ENCODE measurements at places on chromosomes 12 and 14.

DNA sequence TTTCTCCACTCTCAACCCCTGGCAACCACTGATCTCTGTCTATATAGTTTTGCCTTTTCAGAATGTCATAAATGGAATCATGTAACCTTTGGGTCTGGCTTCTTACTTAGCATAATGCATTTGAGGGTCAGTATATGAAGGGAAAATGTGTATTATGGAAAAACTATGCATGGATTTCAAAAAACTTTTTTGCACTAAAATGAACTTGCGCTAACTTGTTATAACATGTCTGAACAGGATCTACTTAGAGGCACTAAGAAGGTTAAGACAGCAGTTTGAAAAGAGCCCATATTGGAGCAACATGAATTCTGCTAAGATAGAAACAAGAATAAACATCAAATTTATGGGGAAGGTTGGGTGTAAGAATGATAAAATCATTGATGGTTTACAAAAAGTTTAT is 29.1 kb downstream of the SLC39A9 start:
- no peak for DNase-seq

- DNase-seq = no peak
Measured at GRCh38 chr12:99960311-99960710, 24.4 kb downstream of the ANKS1B start.

- no peak for DNase-seq
Measured at GRCh38 chr14:99736603-99737371, 52.7 kb downstream of the CYP46A1 start.

- DNase-seq = no peak
Measured at GRCh38 chr14:77478796-77479195, 19.8 kb downstream of the ISM2 start.

GRCh38 chr14:58479975-58480374 is 52.5 kb downstream of the KIAA0586 start:
- no peak for DNase-seq

GRCh38 chr14:102545461-102546265 is 36.1 kb upstream of the ANKRD9 start:
- DNase-seq = no peak

GRCh38 chr14:103225062-103225461 is 101.8 kb downstream of the TNFAIP2 start:
- DNase-seq = no peak

GRCh38 chr12:114512351-114512750 is 106.4 kb upstream of the TBX5 start:
- no peak for DNase-seq

DNA sequence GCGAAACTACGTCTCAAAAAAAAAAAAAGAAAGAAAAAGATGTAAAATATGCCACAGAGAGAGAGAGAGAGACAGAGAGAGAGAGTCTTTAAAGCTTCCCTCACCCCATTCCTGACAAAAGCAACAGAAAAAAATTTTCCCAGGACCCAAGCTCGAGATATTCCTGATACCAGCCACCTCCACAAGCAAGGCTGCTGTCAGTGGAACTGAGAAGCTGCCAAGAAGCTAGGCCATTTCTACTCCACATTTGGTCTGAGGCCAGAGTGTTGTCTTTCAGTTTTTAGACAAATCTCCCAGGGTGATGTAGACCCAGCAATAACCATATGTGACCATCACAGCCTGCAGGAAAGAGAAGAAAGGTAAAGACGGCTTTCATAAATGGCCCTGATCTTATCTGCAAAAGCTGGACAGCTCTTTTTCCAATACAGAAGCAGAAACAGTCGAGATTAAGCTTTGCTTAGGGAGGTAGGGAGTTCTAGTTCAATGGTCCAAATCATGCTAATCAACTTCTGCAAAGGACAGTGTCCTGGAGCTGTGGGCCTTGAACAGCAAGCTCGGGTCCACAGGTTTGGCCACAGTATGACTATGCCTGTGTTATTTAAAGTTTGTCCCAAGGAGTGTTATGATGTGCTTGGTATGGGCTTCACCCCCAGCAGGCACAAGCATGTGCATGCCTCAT is 130.3 kb upstream of the NUDT4 start:
- DNase-seq = no peak

GRCh38 chr14:90253826-90254225 is 2.5 kb upstream of the PSMC1 start:
- no peak for DNase-seq

- no peak for DNase-seq
Measured at GRCh38 chr14:65492266-65492665, 79.7 kb downstream of the FUT8 start.

DNA sequence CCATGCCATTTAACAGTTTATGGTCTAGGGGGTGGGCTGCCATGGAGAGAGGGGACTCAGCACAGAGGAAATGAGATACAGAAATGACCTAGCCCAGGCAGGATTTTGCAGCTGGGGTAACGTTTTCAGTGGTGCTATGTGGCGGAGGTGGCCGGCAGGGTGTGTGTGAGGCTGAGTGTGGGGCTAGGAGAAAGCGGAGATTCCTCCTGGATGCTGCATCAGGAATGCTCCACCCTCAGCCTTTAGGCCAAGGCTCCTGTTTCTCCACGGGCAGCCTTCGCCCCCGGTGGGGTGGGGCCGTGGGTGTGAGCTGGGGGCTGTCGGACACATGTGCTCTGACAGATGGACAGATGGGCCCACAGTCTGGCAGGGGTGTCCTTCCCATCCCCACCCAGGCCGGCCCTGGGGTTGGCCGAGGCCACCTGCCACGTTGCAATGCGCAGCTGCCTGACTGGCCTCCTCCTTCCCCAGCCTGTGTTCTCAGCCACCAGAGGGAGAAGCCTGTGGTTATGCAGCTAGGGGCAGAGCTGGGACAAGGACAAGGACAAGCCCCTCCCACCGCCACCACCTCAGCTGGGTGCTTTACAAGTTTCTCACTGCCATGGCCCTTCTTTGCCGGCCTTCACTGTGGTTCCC is 44.3 kb downstream of the TEAD4 start:
- DNase-seq = no peak

DNA sequence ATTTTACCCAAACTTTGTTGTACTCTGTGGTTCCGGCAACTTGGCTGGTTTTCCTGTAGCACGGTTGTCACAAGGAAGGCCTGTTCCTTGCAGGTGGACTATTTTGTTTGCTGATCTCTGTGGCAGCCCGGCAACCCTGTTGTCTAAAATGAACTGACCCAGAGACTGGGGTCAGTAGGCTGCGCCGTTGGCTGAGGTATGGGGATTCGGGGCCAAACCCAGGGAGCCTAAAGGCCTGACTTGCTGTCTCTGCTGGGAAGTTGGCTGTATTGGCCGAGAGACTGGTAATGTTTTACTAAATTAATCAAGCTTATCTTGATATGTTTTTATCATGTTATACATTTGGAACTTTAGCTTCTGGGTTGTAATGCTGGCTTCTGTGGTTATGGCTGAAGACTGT is 13.8 kb downstream of the SMIM41 start:
- DNase-seq = no peak

GRCh38 chr12:111870706-111871105 is 28.7 kb downstream of the MAPKAPK5 start:
- no peak for DNase-seq

DNA sequence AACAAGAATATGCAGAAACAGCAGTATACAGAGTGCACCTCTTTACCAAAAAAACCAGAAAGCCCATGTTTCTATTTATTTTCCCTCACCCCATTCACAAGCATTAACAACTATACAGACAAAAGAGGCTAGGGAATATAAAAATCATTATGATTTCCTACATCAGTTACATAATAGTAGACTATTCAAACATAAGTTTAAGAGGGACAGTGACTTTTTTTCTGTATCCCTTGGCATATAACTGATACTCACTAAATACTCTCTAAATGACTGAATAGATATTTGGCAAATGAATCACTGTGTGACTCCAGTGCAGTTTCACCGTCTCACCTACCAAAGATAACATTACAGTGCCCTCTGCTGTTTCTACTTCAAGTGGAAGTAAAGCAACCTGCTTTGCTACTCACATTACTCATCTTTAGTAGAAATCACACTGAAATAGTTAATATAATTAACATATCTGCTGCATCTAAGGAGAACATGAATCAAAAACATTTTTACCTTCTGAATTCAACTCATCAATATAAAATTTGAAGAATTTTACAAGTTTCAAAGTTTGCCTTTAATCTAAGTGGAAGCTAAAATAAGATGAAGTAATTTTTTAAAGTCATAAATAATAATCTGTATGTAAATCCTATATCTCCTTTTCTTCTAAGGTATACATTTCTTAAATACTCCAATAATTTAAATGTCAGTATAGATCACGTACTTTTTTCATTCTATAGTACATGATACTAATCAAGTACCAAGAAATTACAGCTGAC is 103.8 kb downstream of the OSBPL8 start:
- peak; percentile 30 for DNase-seq

DNA sequence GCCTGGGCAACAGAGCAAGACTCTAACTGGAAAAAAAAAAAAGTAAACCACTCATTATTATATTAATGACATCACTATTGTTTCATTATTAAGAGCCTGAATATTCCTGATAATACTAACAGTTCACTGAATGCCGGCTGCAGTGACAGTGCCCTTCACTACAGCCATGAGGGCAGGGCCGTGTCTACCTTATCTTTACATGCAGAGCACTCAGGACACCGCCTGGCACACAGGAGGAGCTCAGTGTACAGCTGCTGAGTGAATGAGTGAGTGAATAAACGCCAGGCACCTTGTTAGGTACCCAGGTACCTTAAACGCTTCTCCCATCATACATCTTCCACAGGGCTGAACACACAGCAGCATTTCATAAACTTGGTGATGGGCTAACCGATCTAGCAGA is 23.2 kb downstream of the ZFYVE1 start:
- no peak for DNase-seq

- DNase-seq = no peak
Measured at GRCh38 chr14:91935586-91935985, 11.9 kb downstream of the FBLN5 start.

- DNase-seq = no peak
Measured at GRCh38 chr12:38880288-38880687, 25.1 kb downstream of the CPNE8 start.

- no peak for DNase-seq
Measured at GRCh38 chr12:53824001-53824712, 72.4 kb upstream of the CISTR start.

- peak; percentile 87 for DNase-seq
Measured at GRCh38 chr14:69715725-69716477, 51.0 kb upstream of the SRSF5 start.

GRCh38 chr14:54132496-54132895 is 175.9 kb upstream of the BMP4 start:
- DNase-seq = no peak

DNA sequence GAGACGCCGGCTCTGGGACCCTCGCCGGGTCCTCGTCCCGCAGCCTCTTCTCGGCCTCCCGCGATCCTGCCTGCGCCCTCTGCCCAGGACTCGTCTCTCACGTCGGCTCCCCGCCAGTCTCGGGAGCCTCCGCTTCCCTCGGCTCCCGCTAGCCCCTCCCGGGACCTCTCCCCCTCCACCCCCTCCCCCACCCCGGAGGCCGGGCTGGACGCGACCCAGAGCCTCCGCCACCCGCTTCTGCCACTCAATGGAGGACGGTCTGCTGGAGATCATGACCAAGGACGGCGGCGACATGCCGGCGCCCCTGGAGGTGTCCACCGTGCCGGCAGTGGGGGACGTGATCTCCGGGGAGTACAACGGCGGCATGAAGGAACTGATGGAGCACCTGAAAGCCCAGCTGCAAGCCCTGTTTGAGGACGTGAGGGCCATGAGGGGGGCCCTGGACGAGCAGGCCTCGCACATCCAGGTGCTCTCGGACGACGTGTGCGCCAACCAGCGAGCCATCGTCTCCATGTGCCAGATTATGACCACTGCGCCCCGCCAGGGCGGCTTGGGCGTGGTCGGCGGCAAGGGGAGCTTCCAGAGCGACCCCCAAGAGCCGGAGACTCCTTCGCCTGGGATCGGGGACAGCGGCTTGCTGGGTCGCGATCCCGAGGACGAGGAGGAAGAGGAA is 568 bp downstream of the CCDC184 start:
- peak; percentile 34 for DNase-seq

DNA sequence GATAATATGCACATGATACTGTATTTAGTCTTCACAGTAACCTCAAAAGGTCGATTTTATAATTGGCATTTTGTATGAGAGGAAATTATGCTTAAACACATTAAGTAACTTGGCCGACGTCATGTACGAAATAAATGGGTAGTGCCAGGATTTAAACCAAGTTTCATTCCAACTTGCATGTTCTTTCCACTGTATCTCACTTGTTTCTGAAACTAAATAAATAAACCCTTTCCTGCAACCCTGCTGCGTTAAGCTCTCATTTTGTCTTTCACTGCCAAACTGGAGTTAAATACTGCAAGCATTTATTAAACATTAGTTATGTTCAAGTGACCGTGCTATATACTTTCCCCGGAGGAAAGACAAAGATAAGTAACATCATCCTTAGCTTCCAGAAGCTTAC is 293.9 kb upstream of the PRKD1 start:
- DNase-seq = no peak

DNA sequence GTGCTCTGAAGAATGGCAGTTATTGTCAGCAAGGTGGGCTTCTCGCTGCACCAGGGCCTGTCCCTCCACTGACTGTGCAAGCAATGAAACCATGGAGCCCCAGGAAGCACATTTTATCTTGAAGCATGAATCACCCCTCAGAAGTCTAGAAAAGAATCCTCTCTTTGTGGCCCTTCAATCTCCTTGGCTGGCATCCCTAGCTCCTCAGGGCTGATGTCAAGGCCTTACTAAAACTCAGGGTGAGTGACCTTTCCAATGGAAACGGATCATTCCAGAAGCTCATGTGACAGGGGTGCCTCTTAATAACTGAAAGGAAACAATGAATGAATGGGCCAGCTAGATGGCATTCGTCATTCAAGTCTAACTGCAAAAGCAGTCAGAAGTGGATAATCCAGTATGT is 22.3 kb upstream of the PLEKHH1 start:
- no peak for DNase-seq

DNA sequence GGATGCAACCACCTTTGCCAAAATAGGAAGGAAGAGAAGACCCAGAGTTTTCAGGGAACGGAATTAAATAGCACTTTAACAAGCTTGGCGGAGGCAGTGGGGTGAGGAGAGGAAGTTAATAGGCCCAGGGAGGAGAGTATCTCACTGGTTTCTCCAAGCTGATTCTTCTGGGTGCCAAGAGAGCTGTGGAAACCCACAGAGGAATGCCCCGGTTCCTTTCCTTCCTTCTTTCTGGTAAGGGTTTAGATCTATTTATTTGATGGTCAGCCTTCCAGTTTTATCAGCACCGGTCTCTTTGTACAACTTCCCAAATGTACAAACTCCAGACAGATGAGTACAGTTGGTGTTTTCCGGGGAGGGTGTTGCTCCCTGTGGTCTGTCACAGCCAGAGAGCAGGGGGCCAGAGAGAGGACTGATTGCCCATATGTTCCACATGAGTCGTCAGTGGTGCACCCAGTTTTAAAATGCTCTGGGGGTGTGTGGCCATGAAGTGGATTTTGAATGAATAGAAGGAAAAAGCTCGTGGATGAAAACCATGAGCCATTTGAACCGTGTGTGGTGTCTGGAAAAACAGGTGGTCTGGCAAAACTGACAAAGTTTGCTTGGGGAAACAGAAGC is 26.6 kb downstream of the PRKCH start:
- no peak for DNase-seq

GRCh38 chr12:28787151-28787550 is 361.9 kb upstream of the FAR2 start:
- no peak for DNase-seq

GRCh38 chr12:42574851-42575266 is 14.7 kb downstream of the PRICKLE1 start:
- DNase-seq = no peak

- no peak for DNase-seq
Measured at GRCh38 chr12:106195621-106196027, 52.2 kb downstream of the CKAP4 start.

Data from BE2C (cell line).